Naive thymus-derived CD4-positive, alpha-beta T cell (primary cell): ENCODE measurements at places on chromosomes 3 and 15. TPM values are rescaled to one million over a fixed set of nuclear protein-coding genes. Genes with fewer than 3 reads are reported as not detected.

The HES1 gene
- total RNA-seq, result 4.2 TPM

The OR4F6 gene
- not detected for total RNA-seq

The NRG4 gene
- total RNA-seq, result not detected

The RPL14 gene
- 3,320 TPM for total RNA-seq

The GNAT1 gene
- total RNA-seq, result not detected

The CLDN18 gene
- not detected in 2 replicates for total RNA-seq

The MKRN2OS gene
- total RNA-seq, result not detected

The PSMD2 gene
- 150 TPM for total RNA-seq

The CA12 gene
- total RNA-seq, result not detected

The BFSP2 gene
- 0.56 TPM in 1 of 2 replicates, not detected in the other for total RNA-seq

The SH2D7 gene
- 0.10 TPM in 1 of 2 replicates, not detected in the other for total RNA-seq

The TRH gene
- total RNA-seq, result not detected

The BTLA gene
- total RNA-seq, result 15.6 TPM

The SLC2A2 gene
- total RNA-seq, result not detected

The CCR8 gene
- total RNA-seq, result 0.43 TPM

The GAP43 gene
- total RNA-seq, result not detected

The NR2F2 gene
- not detected for total RNA-seq

The TF gene
- total RNA-seq, result 0.11 TPM

The MB21D2 gene
- 1.7 TPM for total RNA-seq

The UBAP1L gene
- 17.1 TPM for total RNA-seq

The C15orf62 gene
- 2.0 TPM for total RNA-seq

The GOLGA6L7 gene
- not detected for total RNA-seq

The CP gene
- total RNA-seq, result 0.69 TPM

The SPINK8 gene
- total RNA-seq, result not detected

The FGD5 gene
- 0.37 TPM for total RNA-seq

The CAMK2N2 gene
- total RNA-seq, result not detected

The RHOV gene
- total RNA-seq, result not detected

The GP5 gene
- 11.3 TPM for total RNA-seq

The PTPRG gene
- total RNA-seq, result not detected

The SMCO1 gene
- total RNA-seq, result not detected

The CYP8B1 gene
- not detected for total RNA-seq

The PLA2G4B gene
- total RNA-seq, result 14.6 and 21.1 TPM in 2 replicates

The SOX14 gene
- not detected for total RNA-seq

The AGBL1 gene
- not detected for total RNA-seq

The CLEC3B gene
- total RNA-seq, result 0.75 TPM in 1 of 2 replicates, not detected in the other

The DUOX2 gene
- not detected in 2 replicates for total RNA-seq

The CRABP1 gene
- total RNA-seq, result not detected

The HGD gene
- 4.9 TPM for total RNA-seq

The RTP1 gene
- total RNA-seq, result not detected

The SLC6A6 gene
- total RNA-seq, result 35.2 TPM

The SLC12A1 gene
- not detected in 2 replicates for total RNA-seq

The TGM4 gene
- not detected for total RNA-seq

The ISL2 gene
- total RNA-seq, result 0.21 TPM

The SMC4 gene
- 47.9 TPM for total RNA-seq

The GABRB3 gene
- total RNA-seq, result not detected in 2 replicates
